Stimulated activated CD4-positive, alpha-beta T cell treated with anti-CD3 and anti-CD28 coated beads, Interleukin-4, amount 100 ng/mL, for 4 hours (primary cell): ENCODE measurements at places on chromosomes 12 and 14.

DNA sequence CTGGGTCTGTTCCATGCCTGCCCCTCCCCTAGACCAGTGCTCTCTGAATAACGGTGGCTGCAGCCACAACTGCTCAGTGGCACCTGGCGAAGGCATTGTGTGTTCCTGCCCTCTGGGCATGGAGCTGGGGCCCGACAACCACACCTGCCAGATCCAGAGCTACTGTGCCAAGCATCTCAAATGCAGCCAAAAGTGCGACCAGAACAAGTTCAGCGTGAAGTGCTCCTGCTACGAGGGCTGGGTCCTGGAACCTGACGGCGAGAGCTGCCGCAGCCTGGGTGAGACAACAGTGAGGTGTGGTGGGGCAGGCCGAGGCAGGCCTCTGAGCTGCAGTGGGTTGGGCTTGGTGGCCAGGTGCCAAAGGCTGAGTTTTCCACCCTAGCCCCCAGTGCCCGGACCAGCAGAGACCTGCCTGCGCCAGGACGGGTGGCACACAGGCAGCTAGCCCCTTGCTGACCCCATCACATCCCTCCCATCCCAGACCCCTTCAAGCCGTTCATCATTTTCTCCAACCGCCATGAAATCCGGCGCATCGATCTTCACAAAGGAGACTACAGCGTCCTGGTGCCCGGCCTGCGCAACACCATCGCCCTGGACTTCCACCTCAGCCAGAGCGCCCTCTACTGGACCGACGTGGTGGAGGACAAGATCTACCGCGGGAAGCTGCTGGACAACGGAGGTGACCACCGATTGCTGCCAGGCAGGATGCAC lies 28.2 kb upstream of the LRP1-AS start:
- peak; percentile 14 for DNase-seq

DNA sequence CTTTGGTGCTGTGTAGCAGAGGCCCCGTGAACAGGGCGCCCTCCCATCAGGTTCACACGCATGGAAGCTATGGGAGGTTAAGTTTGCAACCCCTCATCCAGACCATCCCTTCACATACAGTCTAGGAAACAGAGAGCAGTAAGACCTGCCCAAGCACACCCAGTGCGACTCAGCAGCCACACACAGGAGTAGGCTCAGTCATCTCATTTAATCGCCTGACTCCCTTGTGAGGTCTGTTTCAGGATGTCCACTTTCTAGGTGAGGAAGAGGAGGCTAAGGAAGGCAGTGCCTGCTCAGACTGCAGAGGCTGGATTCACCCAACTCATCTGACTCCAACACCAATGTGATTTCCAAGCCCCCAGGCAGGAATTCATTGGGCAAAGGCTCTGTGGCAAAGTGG lies 11.9 kb downstream of the BDKRB1 start:
- DNase-seq: no peak

DNA sequence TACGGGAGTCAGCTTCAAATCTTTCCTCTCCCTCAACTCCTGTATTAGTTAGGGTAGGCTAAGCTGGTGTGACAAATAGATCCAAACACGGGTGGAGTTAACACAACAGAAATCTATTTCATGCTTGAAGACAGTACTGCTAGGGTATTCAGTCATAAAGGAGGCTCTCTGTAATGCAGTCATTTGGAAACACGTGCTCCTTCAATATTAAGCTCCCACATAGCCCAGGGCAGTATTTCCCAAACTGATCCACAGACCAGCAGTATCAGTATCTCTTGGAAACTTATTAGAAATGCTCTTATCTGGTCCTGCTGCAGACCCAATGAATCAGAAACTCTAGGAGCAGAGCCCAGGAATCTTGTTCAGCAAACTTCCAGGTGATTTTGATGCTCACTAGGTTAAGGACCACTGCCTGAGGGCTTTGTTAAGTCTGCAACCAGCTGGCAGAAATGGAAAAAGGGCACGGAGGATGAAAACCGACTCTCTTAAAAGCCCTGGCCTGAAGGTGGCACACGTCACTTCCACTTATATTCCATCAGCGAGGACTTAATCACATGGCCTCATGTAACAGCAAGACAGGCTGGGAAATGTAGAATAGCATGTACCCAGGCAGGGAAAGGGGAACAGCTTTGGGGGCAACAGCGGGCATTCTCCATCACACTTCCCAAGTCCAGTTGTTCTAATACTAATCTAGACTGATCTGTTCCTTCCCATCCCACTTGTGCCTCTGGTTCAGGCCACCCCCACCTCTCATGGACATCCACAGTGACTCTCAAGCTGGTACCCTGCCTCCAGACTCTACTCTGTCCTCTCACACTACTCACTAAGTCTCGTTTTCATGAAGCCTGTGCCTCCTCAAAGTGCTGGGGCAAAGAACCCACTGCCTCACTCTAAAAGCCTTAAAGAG lies 38.2 kb upstream of the RIC8B start:
- DNase-seq: peak; percentile 11

DNA sequence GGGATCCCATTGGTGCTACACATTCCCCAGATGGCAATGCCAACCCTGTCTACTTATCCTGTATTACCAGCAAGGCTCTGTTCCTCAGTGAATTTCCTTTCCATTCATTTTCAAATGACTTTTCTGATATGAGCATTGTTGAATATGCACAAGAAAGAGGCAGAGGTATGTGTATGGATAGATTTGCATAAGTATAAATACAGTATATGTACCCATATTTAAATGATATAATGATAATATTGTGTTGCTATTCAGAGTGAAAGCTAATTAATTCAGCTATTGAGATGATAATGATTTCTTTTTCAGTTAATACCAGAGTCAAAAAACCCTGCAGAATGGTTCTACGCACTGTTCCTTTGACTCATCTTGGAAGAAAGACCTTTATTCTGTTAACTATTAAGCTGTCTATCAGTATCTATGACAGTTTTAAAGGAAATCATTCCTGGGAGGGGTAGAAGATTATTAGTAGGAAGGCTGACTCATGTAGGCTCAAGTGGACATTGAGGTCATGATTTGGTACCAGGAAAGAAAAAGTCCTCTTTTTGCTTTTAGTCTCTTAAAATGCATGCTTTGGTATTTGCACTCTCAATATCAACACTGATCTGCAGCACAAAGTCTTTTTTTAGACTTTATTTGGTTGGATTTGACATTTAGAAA lies 44.9 kb upstream of the GAS2L3 start:
- no peak for DNase-seq

GRCh38 chr12:24356240-24356804 lies 406.9 kb upstream of the SOX5 start:
- no peak for DNase-seq

DNA sequence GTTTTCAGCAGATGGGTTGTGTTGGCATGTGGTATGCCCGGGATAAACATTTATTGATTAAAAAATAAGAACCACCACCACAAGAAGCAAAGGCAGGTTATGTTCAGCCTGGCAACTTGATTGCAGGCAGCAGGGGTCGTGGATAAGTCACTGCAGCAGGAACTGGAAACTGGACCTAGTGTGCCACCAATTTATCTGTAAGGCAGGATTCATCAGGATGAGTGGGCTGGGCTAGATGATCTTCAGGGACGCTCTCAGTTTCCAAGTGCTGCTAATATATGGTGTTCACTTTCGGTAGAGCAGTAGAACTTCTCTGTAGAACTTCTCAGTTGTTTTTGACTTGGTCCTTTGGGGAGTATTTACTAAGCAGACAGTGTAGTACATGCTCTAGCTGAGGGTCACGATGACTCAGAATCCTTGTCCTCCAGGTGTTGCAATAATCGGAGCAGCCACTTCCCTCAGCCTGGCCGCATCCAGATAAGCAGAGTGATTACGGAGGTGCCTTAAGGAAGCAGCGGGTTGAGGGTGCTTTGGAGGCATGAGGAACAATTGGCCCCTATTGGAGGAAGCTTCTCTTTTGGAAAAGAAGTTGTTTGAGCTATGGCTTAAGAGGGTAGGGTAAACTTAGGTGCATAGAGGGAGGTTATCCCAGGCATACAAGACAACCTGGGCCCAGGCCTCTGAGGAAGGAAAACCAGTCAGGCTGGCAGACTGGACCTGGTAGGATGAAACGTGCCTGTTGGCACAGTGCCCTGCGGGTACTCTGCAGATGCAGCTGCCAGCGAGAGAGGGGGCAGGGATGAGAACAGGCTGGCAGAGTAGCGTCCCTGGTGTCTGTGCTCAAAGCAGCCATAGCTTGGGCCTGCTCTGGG lies 104.0 kb downstream of the GPR135 start:
- no peak for DNase-seq

GRCh38 chr12:14656846-14657245 lies 39.6 kb downstream of the GUCY2C start:
- DNase-seq: no peak

GRCh38 chr12:122471324-122472226 lies 29.2 kb downstream of the ZCCHC8 start:
- DNase-seq: no peak

- no peak for DNase-seq
Observed at GRCh38 chr14:27410981-27411380, 813.1 kb upstream of the NOVA1 start.

- no peak for DNase-seq
Observed at GRCh38 chr12:7221486-7221885, 32.0 kb downstream of the PEX5 start.

DNA sequence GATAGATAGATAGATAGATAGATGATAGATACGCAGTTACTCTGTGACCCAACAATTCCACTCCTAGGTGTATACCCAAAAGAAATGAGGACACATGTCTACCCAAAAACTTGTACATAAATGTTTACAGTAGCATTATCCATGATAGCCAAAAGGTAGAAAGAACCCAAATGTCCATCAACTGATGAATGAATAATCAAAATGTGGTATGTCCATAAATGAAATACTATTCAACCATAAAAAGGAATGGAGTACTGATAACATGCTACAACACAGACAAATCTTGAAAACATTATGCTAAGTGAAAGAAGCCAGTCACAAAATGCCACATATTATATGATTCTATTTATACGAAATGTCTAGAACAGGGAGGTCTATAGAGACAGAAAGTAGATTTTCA lies 36.1 kb upstream of the LRP6 start:
- DNase-seq: no peak

GRCh38 chr12:44876544-44877410 lies 662 bp upstream of the NELL2 start:
- DNase-seq: peak; percentile 24

GRCh38 chr14:91243074-91243471 lies 1.4 kb downstream of the GPR68 start:
- no peak for DNase-seq

GRCh38 chr12:123696207-123696606 lies 15.9 kb upstream of the ATP6V0A2 start:
- no peak for DNase-seq

DNA sequence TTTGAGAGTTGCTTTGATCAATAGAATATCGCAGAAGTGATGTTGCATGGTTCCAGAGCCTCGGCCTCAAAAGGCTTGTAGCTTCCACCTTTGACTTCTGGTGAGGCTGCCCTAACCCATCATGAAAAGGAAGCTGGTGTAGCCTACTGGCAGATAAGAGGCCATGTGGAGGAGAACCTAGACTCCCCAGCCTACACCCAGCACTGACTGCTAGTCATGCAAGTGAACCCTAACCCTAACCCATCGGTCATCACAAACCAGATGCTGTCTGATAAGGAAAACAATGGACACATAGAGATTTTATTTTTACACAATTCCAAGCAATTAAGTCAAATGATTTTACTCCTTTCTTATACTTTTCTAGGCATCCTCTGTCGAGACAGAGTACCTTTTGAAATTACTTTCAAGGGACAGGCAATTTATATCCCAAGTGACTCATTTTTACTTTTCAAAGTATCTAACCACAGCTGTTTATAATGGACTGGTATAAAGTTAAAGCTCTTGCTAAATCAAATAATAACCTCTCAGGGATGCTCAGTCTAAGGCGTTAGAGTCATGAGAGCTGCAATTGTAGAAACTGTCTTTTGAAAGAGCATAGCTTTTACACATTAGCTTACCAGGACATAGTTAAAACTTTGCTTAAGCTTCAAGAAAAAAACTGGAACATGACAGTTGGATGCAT lies 17.6 kb downstream of the PTPRB start:
- no peak for DNase-seq

- DNase-seq: no peak
Observed at GRCh38 chr14:39863441-39863840, 431.2 kb upstream of the FBXO33 start.

DNA sequence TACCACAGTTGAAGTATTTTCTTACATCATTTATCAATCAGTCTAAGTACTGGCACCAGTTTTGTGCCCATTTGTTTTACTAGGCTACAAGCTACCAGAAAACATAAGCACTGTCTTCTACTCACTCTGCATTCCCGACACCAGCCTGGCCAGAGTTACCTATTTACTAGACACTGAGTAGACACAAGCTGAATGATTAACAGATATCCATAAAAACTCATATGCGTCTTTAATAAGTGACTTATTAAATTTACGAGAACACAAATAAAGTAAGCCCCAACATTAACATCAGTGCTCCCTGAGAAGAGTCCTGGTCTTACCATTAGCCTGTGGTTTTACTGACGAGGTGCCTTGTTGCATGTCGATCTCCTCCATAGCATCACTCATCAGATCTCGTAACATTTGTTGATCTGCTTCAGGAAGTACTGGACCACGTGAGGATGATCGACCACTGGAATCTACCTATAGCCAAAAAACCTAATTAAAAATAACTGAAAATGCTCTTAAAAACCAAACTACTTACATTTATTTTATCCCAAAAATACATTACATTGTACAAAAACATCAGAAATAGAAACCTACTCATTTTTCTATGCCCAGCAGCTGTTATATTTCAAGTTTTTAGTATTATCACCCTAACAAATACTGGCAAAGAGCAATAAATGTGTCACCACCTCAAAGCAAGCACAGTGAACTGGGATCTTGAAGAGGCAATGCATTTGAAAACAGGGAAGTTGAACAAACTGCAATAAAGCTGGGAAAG lies 53.3 kb downstream of the BDKRB1 start:
- no peak for DNase-seq

DNA sequence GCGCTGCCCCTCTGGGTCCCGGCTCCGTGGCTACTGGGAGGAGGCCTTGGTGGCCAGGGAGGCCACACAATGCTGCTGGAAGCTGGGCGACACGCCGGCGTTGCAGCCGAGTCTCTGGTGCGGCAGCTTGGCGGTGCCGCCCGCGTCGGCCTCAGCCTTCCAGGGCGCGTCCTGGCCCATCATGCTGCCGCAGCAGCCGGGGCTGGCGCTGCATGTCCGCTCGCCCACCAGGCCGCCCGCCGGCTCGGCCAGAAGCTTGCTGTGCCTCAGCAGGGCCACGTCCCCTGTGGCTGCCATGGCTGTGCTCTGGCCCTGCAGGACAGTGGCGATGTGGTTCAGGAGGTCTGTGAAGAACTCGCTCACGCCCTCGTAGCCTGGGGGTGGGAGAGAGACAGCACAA lies 18.6 kb downstream of the CHGA start:
- DNase-seq: no peak

- no peak for DNase-seq
Observed at GRCh38 chr12:53122961-53123468, 19.7 kb downstream of the SOAT2 start.

DNA sequence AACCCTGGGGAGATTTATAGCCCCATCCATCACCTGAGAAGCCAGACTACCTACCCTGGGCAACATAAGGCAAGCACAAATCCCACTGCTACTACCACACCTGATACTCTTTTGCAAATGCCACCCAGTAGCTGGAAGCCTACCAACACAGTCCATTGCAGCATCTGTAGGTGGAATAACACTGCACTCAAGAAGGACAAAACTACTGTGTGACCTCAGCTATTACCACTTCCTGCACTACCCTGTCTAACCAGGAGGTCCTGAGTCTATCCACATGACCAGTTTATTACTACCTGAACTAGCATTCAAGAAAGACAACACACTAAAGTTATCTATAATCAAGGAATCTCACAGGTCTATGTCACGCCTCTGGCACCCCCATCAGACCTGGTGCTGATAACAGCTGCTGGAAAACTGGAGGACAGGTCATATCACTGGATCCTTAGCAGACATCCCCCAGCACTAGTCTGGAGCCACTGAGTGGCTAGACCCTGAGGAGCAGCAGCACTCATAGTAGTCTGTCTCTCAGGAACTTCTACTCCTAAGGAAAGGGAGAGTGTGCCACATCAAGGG lies 2.9 kb upstream of the CLEC1A start:
- DNase-seq: no peak
